ENCODE measurements at places on chromosomes 12 and 14. TPM values are rescaled to one million over a fixed set of nuclear protein-coding genes. Genes with fewer than 3 reads are reported as not detected.

- no peak for DNase-seq
These were observed 93.9 kb upstream of the AMN1 start for GRCh38 chr12:31822761-31823160.

DNA sequence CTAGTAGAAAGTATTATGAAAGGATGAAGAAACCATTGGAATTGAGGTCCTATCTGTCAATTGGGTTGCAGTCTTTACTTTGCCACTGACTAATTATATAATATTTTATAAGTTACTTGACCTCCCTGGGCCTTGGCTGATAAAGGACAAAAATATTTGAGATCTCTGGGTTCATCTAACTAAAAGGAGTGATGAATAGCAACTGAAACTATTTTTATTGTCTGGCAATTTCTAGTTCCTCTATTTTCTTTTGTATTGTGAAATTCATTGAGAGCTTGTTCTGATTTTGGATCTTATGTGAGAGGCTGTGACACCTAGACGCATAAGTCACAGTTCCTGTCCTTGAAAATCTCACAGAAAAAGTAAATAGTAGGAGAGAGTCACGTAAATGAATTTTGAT lies 415.7 kb upstream of the ATP2B1 start:
- no peak for DNase-seq

- DNase-seq: no peak
These were observed 6.9 kb upstream of the KRT6A start for GRCh38 chr12:52499806-52500560.

DNA sequence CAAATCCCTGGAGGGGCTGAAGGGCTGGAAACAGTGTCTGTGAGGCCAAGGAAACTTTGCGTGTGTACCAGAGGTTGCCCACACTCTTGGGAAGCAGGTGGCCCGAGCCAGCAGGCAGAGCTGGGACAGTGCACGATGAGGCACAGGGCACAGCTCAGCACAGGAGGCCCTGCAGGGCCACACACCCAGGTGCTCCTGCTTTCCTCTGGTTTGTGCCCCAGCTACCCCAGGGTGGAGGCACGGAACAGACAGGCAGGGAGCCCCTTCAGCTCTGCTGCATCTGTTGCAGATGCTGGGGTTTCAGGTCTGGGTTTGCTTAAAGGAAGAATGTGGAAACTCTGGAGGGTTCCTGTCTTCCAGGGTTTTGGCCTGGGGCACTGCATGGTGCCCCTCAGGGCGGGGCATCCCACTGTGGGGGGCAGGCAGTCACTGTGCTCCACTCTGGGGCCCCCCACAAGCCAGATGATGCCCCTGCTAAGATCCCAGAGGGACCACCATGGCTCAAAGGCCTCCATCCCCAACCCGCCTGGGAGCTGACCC lies 8.6 kb downstream of the TMEM179 start:
- DNase-seq: no peak

GRCh38 chr12:60335745-60336144 lies 739.9 kb downstream of the SLC16A7 start:
- DNase-seq: no peak

DNA sequence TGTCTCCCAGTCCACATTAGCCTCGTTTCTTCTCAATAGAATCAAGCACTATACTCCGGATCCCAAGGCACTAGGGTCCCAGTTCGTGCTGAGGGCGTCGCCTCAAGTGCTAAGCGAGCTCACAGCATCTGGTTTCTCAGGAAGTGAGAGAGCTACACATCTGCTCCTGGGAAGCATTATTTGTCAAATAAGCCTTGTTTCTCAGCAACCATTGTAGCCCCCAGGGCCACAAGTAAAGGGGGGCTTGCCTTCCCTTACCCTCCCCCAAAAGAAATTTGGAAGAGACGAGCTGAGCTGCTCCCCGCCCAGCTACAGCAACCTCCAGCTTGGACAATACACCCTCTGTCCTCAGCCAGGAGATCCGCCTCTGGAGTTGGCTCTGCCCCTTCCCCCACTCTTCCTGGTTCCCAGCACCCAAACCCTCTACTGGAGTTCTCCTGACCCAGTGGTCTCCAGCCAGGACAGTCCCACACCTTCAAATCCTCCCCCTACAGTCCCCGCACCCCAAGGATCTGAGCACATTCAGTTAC lies 5.7 kb upstream of the TNS2 start:
- peak; percentile 50 for DNase-seq

Gene PTCSC3
- not detected for total RNA-seq

Gene OR4N2
- not detected for total RNA-seq
